ENCODE measurements at places on chromosomes 1 and 21.
A peak's percentile ranks its signal among the peaks of the same experiment; 100 is the strongest.

GRCh38 chr21:26140926-26141325 is 29.6 kb downstream of the APP start:
- H3K36me3 ChIP-seq: peaks cover 9% of the 10 kb centered on the region
- no peak overlapping the region for H3K4me3 ChIP-seq
- no peak overlapping the region for H3K27ac ChIP-seq
- peaks cover 10% of the 10 kb centered on the region for H3K4me1 ChIP-seq
- no peaks in the 10 kb centered on the region for H3K27me3 ChIP-seq

DNA sequence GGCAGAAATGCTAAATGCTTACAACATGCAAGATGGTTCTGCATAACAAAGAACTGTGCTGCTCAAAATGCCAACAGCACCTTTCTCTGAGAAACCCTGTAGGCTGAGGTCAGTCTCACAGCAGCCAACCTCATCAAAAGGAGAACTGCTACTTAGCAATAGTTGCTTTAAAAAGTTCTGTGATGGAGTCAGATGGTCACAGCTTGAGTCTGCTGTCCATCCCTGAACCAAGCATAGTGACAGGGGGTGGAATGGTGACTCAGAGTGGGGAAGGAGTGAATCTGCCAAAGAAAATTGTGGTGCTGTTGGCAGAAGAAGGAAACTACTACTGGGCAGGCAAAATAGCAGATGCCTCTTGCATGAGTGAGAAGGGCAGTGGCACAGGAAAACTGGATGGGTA is 106.0 kb upstream of the FAM78B start:
- no peak overlapping the region for H3K27ac ChIP-seq
- H3K27me3 ChIP-seq: no peaks in the 10 kb centered on the region
- DNase-seq: no peak
- no peak overlapping the region for H3K4me3 ChIP-seq
- H3K4me1 ChIP-seq: no peaks in the 10 kb centered on the region

- no peaks in the 10 kb centered on the region for H3K27me3 ChIP-seq
- no peak for DNase-seq
- H3K36me3 ChIP-seq: no peaks in the 10 kb centered on the region
- H3K4me1 ChIP-seq: peaks cover 19% of the 10 kb centered on the region
- no peak overlapping the region for H3K27ac ChIP-seq
Measured at GRCh38 chr1:185154912-185155513, 1.7 kb downstream of the TRMT1L start.

- no peak overlapping the region for H3K27ac ChIP-seq
- no peaks in the 10 kb centered on the region for H3K27me3 ChIP-seq
- peaks cover 6% of the 10 kb centered on the region for H3K36me3 ChIP-seq
- peaks cover 18% of the 10 kb centered on the region for H3K4me1 ChIP-seq
- no peak for DNase-seq
Measured at GRCh38 chr1:64624218-64624713, 120.6 kb upstream of the RAVER2 start.

DNA sequence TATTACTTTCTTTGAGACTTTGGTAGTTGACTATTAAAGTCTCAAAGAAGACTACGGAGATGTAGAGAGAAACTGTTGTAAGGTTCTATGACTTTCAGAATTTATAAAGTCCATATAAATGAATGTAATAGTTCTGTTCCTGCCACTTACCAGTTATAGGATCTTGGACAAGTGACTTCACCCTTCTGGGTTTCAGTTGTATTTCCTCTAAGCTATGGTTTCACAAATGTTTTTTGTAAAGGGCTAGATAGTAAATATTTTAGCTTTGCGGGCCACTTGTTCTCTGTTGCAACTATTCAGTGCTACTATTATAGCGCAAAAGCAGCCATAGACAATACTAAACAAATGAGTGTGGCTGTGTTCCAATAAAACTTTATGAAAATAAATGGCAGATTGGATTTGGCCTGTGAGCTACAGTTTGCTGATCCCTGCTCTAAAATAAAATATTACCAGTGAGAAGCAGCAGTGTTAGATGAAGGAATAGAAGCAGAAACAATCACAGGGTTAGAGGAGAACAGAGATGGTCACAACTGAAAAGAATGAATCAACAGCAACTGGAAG is 14.7 kb downstream of the ZMPSTE24 start:
- peaks cover 22% of the 10 kb centered on the region for H3K36me3 ChIP-seq
- no peak overlapping the region for H3K4me3 ChIP-seq
- DNase-seq: no peak
- peak overlapping the region; percentile 75 for H3K27ac ChIP-seq
- H3K27me3 ChIP-seq: no peaks in the 10 kb centered on the region
- no peaks in the 10 kb centered on the region for H3K4me1 ChIP-seq

DNA sequence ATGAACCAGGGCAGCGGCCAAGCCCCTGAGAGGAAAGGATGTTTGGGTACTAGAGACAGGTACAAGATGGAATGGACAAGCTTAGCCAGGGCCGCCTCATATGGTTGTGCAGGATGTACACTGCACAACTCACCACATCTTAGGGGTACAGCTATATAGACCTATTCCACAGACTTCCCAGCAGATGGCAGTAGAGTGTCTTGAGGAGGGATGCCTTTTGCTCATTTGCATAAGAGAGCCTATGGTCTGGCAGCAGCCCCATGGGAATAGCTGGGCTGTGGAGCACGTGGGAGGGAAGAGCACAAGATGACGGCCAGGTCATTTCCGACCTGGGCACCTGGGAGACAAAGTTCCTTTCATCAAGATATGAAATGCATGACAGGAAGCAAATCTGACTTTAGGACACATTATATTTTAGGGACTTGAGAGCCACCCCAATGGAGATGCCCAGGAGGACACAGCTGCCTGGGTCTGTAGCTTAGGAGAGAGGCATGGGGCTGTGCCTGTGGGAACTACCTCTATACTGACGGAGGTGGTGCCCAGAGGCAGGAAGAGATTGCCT is 215.5 kb downstream of the KCNJ6 start:
- H3K27me3 ChIP-seq: peaks cover 29% of the 10 kb centered on the region
- H3K4me3 ChIP-seq: no peak overlapping the region
- H3K27ac ChIP-seq: no peak overlapping the region
- no peaks in the 10 kb centered on the region for H3K36me3 ChIP-seq
- DNase-seq: peak; percentile 60

DNA sequence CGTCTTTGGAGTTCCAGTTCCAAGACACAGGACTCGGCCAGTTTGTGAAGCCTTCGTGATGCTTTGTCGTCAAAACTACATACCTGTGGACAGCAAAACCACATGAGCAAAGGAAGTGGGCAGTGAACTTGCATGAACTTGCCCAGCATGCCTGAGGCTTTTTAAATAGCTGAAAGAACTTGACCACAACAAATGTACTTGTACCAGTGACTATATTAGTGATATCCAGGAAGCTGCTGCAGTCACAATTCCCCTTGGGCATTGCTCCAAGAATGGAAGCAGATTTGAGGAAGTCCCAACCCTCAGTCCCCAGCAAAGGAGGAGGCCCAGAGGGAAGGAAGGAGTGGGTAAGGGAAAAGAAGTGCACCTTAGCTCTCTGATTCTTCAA is 2.6 kb downstream of the FUCA1 start:
- no peak for DNase-seq
- H3K4me1 ChIP-seq: peaks cover 13% of the 10 kb centered on the region
- peak overlapping the region; percentile 61 for H3K4me3 ChIP-seq
- peaks cover 41% of the 10 kb centered on the region for H3K27me3 ChIP-seq
- H3K36me3 ChIP-seq: no peaks in the 10 kb centered on the region

DNA sequence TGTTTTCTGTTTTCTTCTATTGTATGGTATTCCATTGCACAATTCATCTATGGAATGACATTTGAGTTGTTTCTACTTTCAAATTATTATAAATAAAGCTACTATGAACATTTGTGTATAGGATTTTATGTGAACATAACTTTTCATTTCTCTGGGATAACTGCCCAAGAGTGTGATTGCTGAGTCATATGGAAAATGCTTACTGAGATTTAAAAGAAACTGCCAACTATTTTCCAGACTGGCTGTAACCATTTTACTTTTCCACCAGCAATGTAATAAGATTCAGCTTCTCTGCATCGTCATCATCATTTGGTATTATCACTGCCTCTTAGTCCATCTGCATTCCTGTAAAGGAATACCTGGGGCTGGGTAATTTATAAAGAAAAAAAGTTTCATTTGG is 779.6 kb upstream of the PRMT6 start:
- DNase-seq: no peak
- H3K36me3 ChIP-seq: peaks cover 3% of the 10 kb centered on the region
- no peaks in the 10 kb centered on the region for H3K4me1 ChIP-seq
- no peak overlapping the region for H3K4me3 ChIP-seq
- no peak overlapping the region for H3K27ac ChIP-seq

- no peaks in the 10 kb centered on the region for H3K36me3 ChIP-seq
- DNase-seq: no peak
- no peak overlapping the region for H3K4me3 ChIP-seq
- no peaks in the 10 kb centered on the region for H3K27me3 ChIP-seq
- H3K27ac ChIP-seq: no peak overlapping the region
Measured at GRCh38 chr1:234591131-234591530, 18.8 kb downstream of the IRF2BP2 start.

- DNase-seq: no peak
- H3K27ac ChIP-seq: no peak overlapping the region
- H3K36me3 ChIP-seq: no peaks in the 10 kb centered on the region
- no peak overlapping the region for H3K4me3 ChIP-seq
- peaks cover 5% of the 10 kb centered on the region for H3K4me1 ChIP-seq
Measured at GRCh38 chr1:115188680-115189395, 99.5 kb upstream of the TSPAN2 start.

DNA sequence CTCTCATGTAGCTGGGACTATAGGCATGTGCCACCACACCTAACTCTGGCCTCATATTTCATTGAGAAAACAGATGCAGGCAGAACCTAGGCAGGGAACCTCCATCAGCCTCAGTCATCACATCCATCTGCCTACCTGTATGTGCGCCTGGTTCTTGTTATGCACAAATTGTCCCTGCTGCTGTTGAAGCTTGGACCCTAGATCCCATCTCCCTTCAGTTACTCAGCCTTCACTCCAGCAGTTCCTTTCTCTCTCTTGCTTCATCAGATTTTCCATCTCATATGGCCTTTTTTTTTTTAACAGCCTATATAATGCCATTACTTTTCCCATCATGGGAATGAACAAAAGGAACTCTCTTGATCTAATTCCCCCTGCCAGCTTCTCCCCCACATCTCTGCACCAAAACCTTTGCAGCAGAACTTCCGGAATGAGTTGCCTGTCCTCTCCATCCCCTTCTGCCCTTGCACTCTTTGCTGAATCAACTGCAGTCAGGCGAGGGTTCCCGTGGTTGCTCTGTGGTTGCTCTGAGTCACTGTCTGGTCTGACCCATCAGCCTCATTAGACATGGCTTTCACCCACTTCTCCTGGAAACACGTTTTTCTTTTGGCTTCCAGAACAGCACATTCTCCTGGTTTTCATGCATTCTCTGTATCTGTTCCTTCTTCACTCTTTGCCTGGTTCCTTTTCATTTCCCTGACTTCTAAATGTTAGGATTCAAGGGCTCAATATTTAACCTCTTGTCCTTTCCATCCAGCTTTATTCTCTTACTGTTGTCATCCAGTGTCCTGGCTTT is 41.5 kb downstream of the UBE4B start:
- no peaks in the 10 kb centered on the region for H3K27me3 ChIP-seq
- H3K4me3 ChIP-seq: no peak overlapping the region
- H3K36me3 ChIP-seq: peaks cover 8% of the 10 kb centered on the region

DNA sequence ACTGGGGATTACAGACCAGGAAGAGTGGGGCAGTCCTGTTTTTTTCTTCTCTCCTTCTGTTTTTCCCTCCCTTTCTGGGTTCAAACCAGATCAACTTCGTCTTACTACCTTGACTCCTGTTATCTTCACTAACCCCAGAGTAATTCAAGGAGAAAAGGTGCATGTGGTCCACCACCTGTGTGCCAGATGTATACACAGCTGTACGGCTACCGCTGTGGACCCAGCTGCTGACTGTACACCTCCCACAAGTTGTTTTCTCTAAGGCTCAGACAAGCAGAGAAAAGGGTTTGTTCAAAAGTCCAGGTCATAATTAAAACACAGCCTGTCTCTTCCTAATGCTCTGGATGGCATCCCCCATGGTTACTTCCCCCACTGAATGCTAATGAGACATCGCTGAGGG is 102.1 kb downstream of the LMX1A start:
- no peak overlapping the region for H3K27ac ChIP-seq
- H3K27me3 ChIP-seq: peaks cover 54% of the 10 kb centered on the region

DNA sequence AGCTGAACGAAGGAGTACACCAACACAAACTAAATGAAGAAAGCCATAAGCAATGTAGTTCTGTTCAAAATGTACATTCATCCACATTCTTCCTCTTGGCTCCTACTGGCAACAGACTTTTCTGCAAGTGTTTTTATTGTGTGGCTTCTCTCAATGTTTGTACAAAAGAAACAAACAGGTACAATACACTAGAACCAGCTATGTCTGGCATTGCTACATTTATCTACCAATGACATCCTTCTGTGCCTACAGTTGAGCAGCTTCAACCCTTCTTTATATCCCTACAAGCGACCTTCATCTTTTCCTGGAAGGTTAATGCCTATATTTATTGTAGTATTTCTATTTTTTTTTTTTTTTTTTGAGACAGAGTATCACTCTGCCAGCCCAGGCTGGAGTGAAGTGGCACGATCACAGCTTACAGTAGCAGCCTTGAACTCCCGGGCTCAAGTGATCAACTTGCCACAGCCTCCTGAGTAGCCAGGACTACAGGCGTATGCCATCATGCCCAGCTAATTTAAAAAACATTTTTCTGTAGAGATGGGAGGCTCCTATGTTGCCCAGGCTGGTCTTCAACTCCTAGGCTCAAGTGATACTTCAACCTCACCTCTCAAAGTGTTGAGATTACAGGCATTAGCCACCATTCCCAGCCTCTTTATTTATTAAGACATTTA is 89.3 kb downstream of the ASH1L start:
- H3K4me3 ChIP-seq: no peak overlapping the region
- no peak overlapping the region for H3K27ac ChIP-seq
- no peaks in the 10 kb centered on the region for H3K4me1 ChIP-seq
- peaks cover 35% of the 10 kb centered on the region for H3K36me3 ChIP-seq

GRCh38 chr1:209759829-209760359 is 4.0 kb downstream of the TRAF3IP3 start:
- DNase-seq: no peak
- no peaks in the 10 kb centered on the region for H3K36me3 ChIP-seq
- H3K4me1 ChIP-seq: no peaks in the 10 kb centered on the region

DNA sequence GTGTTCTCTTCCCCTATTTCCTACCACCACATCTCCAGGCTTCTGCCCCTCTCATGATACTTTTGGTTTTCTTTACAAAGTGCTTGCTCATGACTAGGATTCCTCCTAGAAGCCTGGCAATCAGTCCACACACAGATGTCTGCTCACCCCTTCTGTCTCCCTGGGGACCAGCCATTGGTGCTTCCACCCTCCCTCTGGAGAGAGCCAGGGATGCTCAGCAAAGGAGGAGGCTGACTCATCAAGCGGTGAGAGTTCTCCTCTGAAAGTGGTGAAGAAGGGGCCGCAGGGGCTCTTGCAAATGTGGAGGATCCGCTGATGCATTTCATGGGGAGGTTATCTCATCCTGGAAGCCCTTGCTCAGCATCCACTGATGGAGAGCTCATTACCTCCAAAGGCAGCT is 14.5 kb downstream of the NT5C1A start:
- peaks cover 15% of the 10 kb centered on the region for H3K27me3 ChIP-seq
- peaks cover 11% of the 10 kb centered on the region for H3K4me1 ChIP-seq
- no peak overlapping the region for H3K4me3 ChIP-seq
- peak overlapping the region; percentile 9 for H3K27ac ChIP-seq
- no peaks in the 10 kb centered on the region for H3K36me3 ChIP-seq
- DNase-seq: no peak

Measured in neural crest cell (in vitro differentiated cells).